ENCODE measurements at places on chromosomes 11 and 22.

GRCh38 chr22:28937206-28938025, 54.0 kb downstream of the ZNRF3 start:
- DNase-seq = no peak

DNA sequence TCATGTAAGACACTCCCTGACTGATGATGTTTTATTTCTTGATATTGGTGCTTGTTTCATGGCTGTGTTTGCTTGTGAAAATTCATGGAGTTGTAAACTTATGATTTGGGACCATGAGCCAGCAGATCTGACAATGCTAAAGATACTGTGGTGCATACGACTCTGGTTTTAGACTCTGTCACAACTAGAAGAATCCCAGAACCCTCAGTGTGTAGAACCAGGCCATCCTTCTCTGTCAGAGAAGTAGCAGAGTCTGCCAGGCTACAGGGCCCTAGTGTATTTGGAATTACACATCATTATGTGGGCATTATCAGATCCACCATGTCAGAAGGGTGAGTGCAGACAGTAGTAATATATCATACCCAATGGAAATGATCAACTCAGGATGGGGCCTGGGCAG, 209.8 kb upstream of the POU2AF2 start:
- no peak for DNase-seq

- no peak for DNase-seq
Measured at GRCh38 chr11:125167292-125167953, 2.9 kb downstream of the PKNOX2 start.

DNA sequence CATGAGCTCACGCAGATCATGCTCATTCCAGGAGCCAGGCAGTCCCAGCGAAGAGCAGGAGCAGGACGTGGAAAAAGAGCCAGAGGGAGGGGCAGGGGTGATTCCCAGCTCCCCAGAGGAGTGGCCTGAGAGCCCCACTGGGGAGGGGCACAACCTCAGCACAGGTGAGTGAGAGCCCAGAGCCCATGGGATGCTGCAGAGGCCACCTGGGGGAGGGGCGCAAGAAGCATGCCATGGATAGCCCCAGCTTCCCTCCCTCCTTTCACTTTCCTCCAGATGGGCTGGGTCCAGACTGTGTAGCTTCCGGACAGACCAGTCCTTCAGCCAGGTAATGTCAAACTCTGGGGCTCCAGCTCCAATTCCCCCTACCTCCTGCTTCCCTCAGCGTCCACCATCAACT, 6.2 kb downstream of the SMTNL1 start:
- no peak for DNase-seq

DNA sequence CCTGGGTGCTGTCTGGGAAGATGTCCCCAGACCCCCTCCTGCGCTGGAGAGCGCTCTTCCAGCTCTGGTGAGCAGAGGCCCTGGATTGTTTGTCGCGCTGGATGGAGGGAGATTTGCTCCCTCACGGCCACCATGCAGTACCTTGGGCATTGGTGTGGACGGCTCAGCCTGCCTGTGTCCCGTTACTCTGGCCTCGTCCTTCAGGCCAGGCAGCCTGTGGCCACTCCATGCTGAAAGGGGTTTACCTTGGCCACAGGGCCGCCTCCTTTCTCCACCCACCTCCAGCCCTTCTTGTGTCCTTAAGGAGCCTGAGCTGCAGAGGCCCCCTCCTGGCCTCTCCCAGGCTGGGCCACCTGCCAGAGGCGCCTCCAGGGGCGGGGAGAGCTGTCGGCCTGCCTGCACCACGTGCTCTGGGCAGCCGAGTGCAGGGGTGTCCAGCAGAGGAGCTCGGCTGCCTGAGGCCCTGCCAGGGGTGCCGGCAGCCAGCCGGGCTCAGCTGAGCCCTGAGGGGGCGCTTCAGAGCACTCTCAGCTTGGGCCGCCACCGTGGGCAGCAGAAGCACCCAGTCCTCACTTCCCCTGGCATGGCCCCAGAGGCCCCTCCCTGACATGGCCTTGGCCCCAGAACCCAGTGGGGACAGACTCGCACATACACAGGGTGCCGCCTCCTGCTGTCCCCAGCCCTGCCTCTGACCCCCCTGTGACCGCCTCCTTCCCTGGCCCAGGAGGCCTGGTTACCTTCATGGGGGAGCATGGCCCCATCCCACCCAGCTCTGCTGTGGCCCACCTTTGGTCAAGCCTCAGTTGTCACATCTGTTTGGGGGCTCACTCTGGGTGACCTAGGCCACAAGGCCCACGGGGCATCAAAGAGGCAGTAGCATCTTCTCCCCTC, 3.4 kb downstream of the CCND1 start:
- no peak for DNase-seq

- no peak for DNase-seq
Measured at GRCh38 chr22:39664485-39665200, 94.1 kb downstream of the CACNA1I start.

- no peak for DNase-seq
Measured at GRCh38 chr11:123006860-123007542, 25.4 kb upstream of the BSX start.

DNA sequence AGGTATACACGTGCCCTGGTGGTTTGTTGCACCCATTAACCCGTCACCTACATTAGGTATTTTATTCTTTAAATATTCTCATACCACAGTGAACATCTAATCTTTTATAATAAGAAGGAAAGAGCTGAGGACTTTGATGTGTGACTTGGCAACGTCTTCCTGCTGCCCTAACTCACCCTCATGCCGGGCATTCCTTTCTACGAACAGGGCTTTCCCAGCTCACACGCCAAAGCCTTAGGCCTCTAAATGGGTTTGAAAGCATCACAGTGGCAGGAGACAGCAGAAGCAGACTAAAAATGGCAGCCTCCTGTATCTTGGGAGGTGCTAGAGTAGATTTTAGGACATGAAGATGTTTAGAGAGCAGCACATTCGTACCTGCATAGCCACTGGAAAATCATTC, 52.6 kb downstream of the CLTCL1 start:
- no peak for DNase-seq

DNA sequence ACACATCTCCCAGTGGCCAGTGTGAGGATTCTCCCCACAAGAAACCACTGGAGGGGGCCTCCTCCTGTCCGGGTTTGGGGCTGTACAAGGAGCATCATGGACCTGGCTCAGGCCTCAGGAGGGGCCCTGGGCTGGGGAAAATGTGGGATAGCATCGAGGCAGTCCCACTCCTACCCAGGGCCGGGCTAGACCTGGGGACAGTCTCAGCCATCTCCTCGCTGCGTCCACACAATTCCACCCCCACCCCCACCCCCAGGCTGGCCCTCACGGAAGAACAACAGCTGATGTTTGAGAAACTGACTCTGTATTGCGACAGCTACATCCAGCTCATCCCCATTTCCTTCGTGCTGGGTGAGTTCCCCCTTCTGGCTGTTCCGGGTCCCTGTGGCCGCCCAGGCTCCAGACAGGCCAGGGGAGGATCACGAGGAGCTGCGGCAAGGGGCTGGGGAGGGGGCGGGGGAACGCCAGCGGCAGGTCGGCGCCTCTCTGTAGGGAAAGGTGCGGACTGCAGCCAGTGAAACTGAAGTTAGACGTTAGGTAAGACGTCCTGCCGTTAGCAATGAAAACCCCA, 4.8 kb downstream of the BEST1 start:
- no peak for DNase-seq

DNA sequence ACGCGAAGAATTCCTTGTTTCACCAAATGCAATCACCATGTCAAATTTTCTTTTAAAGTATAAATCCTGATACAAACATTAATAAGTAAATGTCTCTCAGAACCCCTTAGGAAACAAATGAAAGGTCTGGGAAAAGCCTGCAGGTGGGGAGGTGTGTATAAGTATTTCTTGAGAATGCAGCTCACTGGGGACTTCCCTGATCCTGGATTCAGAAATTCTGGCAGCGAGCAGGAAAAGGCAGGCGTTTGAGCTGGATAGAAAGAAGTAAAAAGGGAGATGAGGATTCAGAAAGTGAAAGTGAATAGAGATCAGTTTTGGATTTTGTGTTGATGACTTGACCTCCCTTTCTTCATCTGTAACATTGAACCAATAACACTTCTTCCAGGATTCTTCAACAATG, 68.3 kb upstream of the CTSC start:
- no peak for DNase-seq

GRCh38 chr11:107605061-107606006, 14.4 kb downstream of the ELMOD1 start:
- DNase-seq = no peak
